ENCODE measurements at places on chromosomes 5 and 9.

DNA sequence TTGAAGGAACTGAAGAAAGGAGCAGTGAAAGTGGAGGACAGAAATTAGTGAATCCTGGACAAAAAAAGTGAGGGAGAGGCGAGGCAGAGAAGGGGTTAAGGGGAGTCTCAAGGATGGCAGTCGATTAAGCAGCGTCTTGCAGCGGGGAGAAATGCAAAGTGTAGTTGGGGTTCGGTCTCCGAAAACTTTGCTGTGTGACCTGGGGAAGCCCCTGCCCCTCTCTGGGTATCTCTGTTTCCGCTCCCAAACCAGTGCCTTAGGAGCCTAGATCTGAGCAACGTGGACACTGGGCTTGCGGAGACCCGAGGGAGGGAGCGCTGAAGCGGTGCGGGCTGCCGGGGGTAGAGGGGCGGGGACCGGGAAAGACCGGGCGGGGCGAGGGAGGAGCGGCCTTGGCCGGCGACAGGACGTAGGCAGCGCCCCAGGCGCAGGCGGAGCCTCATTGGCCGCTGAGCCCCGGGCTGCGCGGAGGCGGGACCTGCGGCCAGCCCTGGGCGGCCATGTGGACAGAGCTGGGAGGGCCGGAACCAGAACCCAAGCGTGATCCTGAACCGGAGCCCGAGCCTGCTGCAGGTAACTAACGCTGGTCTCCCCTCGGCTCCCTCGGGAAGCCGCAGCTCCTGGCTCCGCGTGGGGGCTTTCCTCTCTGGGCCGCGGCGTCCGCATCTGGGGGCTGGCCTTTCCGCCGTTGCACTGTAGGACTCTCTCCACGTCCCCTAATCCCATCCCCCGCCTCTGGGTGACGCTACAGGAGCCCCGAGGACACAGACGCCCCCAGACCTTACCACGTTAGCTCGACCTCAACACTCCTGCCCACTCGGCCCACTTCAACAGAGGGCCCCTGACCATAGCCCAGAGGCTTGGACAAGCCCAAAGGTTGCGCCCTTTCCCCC, at the start of gene ALDH1B1:
ALDH1B1 (plus strand) TSS at position 468 of the 893 bp plus-strand sequence. CDS start 3,047 bp downstream, outside the sequence.
- H3K27me3 ChIP-seq, result peaks cover 20% of the 10 kb centered on the region
- peaks cover 11% of the 10 kb centered on the region for H3K4me1 ChIP-seq
- peak within 1 kb of the TSS; percentile 86 for H3K4me3 ChIP-seq
- H3K27ac ChIP-seq, result peak within 1 kb of the TSS; percentile 82
- peaks cover 23% of the 10 kb centered on the region for H3K36me3 ChIP-seq

GRCh38 chr5:174897281-174897950, 173.0 kb downstream of the MSX2 start:
- no peak for DNase-seq
- no peaks in the 10 kb centered on the region for H3K36me3 ChIP-seq
- H3K27ac ChIP-seq, result no peak overlapping the region

GRCh38 chr5:933251-933861, 40.7 kb downstream of the TRIP13 start:
- H3K27ac ChIP-seq, result no peak overlapping the region
- no peak overlapping the region for H3K4me3 ChIP-seq
- peaks cover 2% of the 10 kb centered on the region for H3K27me3 ChIP-seq
- H3K4me1 ChIP-seq, result peaks cover 19% of the 10 kb centered on the region

- H3K27ac ChIP-seq, result no peak overlapping the region
- H3K4me3 ChIP-seq, result no peak overlapping the region
- no peak for DNase-seq
- peaks cover 22% of the 10 kb centered on the region for H3K4me1 ChIP-seq
- peaks cover 23% of the 10 kb centered on the region for H3K27me3 ChIP-seq
Observed at GRCh38 chr5:123450640-123451039, 27.4 kb upstream of the CEP120 start.

DNA sequence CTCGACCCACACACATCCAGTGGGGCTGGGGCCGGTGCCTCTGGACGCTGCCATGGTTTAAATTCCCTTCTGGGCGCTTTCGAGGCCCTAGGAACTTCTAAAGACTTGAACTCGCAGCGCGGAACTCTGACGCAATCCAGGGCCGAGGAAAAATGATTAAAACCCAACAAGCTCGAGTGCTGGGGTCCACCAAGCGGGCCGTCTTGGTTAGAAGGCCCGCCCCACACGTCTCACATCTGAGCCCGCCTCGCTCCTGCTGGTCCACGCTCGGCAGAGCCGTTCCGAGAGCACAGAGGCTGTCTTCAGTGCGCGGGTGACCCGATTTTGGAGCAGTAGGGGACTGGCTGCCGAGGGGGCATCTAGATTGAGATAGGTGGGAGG, 1.5 kb downstream of the CRHBP start:
- peaks cover 17% of the 10 kb centered on the region for H3K4me1 ChIP-seq
- no peaks in the 10 kb centered on the region for H3K36me3 ChIP-seq
- DNase-seq, result no peak
- H3K27me3 ChIP-seq, result peaks cover 73% of the 10 kb centered on the region
- no peak overlapping the region for H3K27ac ChIP-seq

DNA sequence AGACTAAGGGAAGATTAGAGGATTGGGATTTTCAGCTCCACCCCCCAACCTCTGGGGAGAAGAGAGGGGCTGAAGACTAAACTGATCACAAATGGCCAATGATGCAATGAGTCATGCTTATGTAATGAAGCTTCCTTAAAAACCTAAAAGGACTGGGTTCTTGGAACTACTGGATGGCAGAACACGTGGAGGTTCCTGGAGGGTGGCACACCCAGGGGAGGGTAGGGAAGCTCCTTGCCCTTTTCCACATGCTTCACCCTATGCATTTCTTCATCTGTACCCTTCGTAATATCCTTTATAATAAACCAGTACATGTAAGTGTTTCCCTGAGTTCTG, 48.6 kb downstream of the ARHGEF28 start:
- no peak for DNase-seq
- peaks cover 9% of the 10 kb centered on the region for H3K27me3 ChIP-seq
- H3K27ac ChIP-seq, result no peak overlapping the region
- H3K36me3 ChIP-seq, result no peaks in the 10 kb centered on the region

- no peaks in the 10 kb centered on the region for H3K4me1 ChIP-seq
- no peak overlapping the region for H3K4me3 ChIP-seq
- no peaks in the 10 kb centered on the region for H3K27me3 ChIP-seq
- H3K27ac ChIP-seq, result no peak overlapping the region
- DNase-seq, result no peak
Observed at GRCh38 chr5:155104441-155104840, 90.9 kb downstream of the KIF4B start.

- no peak overlapping the region for H3K27ac ChIP-seq
- no peaks in the 10 kb centered on the region for H3K4me1 ChIP-seq
- H3K4me3 ChIP-seq, result no peak overlapping the region
Observed at GRCh38 chr5:33788922-33789566, 102.7 kb downstream of the ADAMTS12 start.

DNA sequence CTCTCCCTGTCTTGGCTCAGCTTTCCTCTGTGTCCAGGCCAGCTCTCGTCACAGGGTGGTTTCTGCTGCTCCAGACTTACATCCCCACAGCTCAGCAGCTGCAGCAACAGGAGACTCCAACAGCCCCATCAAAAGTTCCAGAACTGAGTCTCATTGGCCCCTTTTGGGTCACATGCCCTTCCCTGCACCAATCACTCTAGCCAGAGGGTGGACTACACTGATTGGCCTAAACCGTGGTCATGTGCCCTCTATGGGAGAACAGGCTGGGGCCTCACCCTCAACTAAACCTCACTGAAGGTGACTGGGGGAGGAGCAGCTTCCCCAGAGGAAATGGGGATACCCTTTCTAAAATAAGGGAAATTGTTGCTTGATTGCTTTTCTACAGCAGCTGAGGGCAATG, 44.4 kb upstream of the CPLX2 start:
- no peaks in the 10 kb centered on the region for H3K36me3 ChIP-seq
- no peak overlapping the region for H3K4me3 ChIP-seq
- no peak for DNase-seq

GRCh38 chr5:173920866-173921555, 32.9 kb downstream of the CPEB4 start:
- no peak for DNase-seq
- no peak overlapping the region for H3K27ac ChIP-seq
- H3K4me1 ChIP-seq, result peaks cover 2% of the 10 kb centered on the region
- H3K4me3 ChIP-seq, result no peak overlapping the region

Measured in activated CD8-positive, alpha-beta memory T cell treated with anti-CD3 and anti-CD28 coated beads, Interleukin-2, amount 10 ng/mL, durations not matched to agents 7 days and 5 days (primary cell).